Activated T-helper 1 cell treated with anti-CD3 and anti-CD28 coated beads, Interleukin-2, amount 50 U/mL, for 16 hours (primary cell): ENCODE measurements at places on chromosomes 7 and 10.

DNA sequence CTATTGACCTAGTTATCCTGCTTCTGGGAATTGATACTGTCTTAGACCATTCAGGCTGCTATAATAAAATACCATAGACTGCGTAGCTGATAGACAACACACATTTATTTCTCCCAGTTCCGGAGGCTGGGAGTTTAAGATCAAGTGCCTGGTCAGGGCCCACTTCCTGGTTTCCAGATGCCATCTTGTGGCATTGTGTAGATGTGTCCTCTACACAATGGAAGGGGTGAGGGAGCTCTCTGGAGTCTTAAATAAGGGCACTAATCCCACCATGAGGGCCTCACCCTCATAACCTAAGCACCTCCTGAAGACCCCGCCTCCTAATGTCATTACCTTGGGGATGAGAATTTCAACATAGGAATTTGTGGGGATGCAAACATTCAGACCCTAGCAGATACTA lies 62.4 kb downstream of the SLC35B4 start:
- DNase-seq: no peak

- no peak for DNase-seq
Observed at GRCh38 chr7:86598311-86598710, 45.4 kb upstream of the GRM3 start.

DNA sequence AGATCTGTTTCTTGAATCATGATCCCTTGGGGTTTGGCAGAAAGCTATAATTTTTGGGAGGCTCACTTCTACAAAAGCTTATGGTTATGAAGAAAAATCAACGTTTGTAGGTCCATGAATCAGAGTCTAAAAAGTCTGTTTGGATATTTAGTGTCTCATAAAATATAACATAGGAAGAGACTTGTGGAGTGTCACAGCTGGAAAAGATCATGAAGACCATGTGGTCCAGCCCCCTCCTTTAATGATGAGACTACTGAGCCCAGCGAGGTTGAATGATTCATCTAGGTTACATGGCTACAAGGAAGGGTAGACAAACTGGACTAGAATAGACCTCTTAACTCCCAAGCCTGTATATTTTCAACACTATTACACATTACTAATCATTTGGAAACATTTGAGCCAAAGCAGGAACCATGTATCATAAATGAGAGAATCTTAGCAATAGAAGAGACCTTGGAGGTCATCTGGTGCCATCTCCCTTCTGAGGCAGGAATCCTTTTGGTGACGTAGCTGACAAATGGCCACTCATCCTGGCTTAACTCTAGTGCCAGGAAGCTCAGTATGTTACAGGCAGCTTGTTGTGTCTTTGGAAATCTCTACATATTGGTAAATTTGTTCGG lies 152.5 kb downstream of the CREB5 start:
- DNase-seq: no peak

- DNase-seq: no peak
Observed at GRCh38 chr10:33579996-33580395, 245.5 kb upstream of the NRP1 start.

- no peak for DNase-seq
Observed at GRCh38 chr7:84250452-84250851, 55.9 kb upstream of the SEMA3A start.

DNA sequence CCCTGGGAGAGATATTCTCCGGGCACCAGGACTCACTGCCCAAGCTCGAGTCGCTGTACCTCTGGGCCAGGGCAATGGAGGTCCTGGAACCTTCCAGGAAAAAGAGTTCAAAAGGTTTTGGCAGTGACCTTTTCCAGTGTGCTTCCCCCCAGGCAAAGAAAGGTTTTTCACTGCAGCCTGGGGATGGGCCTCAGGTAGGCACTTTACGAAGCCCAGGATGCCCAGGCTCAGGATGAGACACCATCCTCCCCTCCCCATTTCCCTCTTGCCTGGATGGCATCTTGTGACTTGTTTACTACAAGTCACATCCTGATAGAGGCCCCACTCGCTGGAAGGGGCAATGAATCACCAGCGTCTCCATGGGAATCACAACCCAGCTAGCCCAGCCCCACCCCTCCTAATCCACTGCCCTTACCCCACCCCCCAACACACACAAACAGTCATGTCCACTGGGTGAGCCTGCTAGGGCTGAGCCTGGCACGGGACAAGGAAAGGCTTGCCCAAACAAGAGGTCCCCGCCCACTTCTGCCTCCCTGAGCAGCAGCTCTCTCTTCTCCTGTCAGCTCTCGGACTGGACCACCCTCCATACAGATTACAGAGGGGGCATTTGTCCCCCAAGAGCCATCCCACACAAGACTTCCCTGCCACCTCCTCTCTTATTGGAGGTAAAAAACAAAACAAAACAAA lies 93.8 kb upstream of the SMNDC1 start:
- DNase-seq: no peak

DNA sequence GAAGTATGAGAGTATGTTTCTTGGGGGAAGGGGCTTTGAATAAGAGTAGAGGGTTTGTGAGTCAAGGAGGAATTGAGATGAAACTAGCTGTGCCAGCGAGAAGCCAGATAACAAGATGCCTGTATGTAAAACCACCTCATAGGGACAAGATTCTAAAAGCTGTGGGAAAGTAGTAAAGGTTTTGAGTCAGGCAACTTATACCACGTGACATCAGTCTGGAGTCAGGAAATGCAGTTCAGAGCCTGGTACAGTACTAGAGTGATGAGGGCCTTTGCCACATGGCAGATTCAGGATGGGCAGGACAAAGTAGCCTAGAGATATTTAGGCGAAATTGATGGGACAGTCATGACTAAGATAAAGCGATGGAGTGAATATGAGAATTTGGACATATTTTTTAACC lies 140.2 kb upstream of the PLXDC2 start:
- no peak for DNase-seq

- no peak for DNase-seq
Observed at GRCh38 chr7:38066391-38066790, 111.7 kb upstream of the STARD3NL start.

GRCh38 chr7:111394891-111395290 lies 167.4 kb downstream of the IMMP2L start:
- DNase-seq: no peak

DNA sequence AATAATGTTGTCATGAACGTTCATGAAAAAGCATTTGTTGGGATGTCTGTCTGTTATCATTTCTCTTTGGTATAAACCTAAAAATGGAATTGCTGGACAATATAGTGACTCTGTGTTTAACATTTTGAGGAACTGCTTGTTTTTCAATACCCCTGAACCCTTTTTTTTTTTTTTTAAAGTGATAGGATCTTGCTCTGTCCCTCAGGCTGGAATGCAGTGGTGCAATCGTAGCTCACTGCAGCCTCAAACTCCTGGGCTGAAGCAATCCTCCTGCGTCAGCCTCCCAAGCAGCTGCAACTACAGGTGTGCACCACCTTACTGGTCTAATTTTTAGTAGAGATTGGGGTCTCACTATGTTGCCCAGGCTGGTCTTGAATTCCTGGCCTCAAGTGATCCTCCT lies 15.1 kb upstream of the LMTK2 start:
- no peak for DNase-seq

DNA sequence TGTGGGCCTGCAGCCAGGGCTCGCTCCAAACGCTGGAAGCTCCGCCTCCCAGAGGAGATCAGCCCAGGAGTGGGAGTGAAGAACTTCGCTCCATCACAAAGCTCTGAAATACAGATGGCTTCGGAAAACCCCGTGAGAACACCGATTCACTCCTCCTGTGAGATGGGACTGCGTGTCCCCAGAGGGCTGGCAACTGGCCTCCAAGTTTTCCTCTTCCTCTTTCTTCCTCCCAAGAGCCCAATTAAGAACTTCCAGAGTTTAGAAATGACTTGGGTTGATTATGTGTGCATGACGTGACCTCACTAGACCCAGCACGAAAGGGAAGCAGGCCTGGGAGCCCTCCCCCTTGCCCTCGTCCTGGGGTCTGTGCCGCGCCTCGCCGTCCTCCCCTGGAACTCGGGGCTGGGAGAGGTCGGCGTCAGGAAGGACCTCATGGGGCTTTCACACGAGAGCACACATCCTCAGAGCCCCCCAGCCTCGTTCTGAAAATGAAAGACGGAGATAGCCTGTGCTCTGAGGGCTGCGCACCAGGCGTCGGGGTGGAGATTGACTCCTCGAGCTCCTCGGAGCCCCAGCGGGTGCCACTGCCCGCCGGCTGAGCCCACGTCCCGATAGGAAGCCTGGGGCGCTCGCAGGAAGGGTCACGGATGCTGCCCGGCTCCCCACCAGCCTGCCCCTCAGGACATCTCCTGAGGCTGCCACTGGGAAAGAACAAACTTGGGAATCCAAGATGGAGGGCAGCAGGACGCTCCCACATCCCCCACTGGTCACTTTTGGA lies 37.8 kb downstream of the PTPRN2 start:
- no peak for DNase-seq

DNA sequence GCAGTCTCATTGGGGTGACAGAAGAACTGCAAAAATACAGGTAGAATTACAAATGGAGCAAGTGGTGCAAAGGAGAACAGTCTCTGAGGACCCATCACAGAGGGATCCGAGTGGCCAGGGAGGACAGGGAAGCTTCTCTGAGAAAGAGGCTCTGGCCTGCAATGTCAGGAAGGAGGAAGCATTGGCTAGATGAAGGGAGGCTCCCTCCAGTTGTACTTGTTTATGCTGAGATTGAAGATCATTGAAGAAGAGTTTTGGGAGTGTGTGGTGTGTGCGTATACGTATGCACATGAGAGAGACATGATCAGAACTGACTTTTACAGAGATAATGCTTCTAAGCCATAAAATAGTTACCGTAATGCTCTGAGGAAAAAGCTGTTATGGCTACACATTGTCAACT lies 274.7 kb upstream of the FZD8 start:
- DNase-seq: no peak

DNA sequence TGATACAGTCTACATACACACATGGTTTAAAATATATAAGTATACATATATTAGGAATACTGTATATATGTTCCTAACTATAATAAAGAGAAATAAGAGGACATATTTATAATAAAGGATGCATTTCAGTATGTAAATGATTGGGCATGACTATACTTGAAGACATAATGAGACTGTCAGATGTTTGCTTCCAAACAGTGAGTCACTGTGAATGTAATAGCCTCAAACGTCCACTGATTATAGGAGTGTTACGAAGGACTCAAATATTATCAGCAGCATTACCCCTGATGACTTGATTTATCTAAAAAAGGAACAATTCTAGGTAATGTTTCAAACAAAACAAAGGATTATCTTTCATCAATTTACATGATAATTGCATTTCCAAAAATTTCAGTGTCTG lies 39.9 kb upstream of the NRBF2 start:
- no peak for DNase-seq

DNA sequence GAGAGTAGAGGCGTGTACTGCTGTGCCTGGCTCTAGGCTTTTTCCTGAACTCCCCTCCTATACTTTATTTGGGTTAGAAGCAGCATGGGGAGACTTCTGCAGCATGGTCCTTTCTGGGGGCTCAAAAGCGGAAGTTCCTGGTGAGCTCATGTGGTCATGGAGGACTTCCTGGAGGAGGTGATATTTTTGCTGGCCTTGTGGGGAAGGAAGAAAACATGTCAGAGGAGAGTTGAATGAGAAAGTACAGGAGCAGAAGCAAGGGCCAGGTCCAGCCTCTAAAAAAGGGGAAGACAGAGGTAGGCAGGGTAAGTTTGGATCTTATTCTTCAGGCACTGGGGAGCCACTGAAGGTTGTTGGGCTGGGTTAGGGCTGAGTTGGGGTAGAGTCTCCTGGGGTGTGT lies 45.5 kb downstream of the CASTOR2 start:
- no peak for DNase-seq

DNA sequence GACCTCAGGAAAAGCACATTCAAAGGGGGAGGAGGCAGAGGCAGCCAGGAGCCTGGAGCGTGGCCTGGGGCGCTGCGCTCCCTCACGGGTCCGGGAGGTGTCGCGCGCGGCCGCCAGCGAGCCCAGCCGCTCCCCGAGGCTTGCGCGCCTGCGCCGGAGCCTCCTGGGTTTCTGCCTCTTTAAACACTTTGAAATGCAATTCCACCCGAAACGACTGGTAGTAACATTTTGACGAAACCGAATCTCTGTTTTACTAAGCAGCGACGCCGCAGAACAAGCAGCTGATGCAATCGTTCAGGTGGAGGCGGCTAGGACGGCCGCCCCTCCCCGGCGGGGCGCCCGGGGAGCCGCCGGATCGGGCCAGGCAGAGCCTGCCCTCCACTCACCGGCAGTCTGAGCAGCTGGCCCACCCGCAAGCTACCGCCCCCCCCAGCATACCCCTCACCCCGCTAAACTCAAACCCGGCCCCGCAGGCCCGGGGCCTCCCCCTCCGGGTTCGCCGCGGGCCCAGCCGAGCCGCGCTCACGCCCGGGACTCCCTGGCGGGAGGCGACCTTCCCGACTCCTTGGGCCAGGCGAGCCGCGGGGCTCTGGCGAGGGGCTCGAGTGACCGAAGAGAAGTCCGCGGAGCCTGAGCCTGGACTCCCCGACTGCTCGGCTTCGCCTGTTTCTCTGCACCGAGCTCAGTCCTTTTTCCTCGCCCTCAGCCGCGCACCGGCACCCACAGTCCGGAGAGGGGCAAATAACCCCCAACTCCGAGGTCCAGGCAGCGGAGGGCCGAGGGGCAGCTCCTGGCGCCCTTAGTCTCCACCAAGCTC lies 3.2 kb downstream of the MKX start:
- peak; percentile 75 for DNase-seq

DNA sequence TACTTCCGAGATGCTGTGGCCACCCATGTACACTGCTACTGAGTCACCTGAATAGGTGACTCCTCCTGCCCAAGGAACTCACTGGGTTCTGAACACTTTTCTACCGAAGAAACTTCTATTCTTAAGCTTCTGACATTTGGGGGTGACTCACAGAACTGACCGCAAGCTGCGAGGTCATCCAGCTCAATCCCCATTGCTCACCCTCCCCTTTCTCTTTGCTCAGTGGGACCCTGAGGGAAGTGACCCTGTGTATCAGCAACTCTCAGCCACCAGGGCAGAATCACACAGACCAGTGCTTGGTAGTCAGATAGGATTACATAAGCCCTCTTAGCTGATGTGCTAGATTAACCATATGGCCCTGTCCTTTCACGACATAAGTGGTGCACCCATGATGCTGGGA lies 46.3 kb downstream of the INSYN2A start:
- no peak for DNase-seq

DNA sequence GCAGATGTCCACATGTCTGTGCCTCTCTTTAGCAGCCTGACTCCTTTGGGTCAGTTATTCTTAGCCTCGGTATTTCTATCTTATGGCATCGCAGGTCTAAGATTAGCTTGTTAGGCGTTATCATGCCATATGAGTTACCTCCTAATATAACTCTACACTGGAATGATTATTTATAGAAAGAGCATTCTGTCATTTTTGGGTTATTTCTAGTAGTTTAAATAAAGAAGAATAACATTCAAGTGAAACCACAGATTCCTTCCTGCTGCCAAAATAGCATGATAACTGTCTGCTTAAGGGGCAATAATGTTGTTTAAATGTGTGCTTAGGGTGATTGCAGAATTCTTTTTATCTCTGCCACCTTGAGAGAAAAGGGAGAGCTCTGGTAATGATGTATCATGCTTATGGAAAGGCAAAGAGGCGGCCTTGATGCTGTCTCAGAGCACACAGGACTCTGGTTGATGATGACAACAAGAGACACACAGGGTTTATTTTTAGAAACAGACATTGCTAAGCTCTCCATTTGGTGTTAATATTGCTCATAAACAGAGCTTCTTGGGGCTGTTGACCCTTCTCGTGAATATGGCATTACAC lies 10.4 kb downstream of the HDAC9 start:
- DNase-seq: no peak
